ENCODE measurements at places on chromosomes 5 and 9.

GRCh38 chr5:60598424-60598823 lies 101.5 kb downstream of the DEPDC1B start:
- no peak for DNase-seq

DNA sequence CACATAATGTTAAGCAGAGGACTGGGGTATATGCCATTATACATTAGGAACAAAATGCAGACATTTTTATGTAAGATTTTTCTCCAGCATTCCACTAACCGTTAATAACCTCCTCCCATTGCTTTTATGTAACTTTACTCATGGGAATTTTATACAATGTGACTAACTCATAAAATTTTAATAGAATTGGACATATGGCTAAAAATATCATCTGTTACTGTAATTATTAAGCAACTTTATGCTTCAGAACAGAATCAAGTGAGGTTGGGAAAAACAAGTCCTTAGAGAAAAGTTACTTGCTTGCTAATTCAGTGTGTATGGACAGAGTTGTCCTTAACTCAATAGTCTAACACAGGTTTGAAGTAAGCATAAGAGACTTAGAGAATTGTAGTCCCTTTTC lies 54.8 kb upstream of the PCSK1 start:
- DNase-seq = no peak

DNA sequence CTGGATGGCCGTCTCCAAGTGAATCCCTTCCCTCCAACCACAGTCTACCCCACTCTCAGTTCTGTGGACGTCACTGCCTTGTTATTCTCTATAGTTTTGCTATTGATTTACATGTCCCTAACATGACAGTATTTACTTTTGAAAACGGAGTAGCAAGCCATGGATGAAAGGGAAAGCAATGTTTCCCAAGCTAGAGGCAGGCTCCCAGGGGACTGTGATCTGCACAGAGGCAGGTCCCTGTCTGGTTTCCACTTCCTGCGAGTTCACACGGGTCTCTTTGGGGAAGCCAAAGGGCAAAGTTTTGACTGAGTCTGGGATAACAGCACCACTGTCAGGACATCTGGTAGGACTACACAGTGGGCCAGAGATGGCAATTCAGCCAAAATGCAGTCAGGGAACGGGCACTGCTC lies 12.7 kb downstream of the C9orf153 start:
- DNase-seq = no peak

DNA sequence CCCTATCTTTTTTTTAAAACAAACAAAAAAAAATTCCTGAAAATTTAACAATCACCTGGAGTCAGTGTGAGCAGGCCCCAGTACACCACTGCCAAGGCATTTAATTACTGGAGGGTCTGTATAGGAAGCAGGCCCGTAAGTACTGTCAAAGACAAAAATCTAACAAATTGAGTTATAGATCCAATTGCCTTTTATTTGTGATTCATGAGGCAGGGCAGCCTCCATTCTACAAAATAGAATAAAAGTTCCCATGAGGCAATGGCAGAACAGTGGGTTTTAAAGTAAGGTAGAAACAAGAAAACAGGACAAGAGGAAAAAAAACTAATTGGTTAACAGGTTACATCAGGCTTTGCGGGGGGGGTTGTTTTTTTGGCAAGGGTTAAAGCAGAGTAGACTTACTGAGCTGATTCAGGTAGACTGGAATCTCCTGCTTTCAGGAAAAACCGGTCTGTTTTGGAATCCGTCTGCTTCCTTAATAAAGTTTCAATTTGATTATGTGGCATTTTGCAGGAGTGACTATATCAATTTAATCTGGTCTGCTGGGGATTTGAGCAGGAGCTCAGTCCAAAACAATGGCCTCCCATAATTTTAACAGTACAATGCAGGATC lies 48.9 kb downstream of the AUH start:
- no peak for DNase-seq

GRCh38 chr9:133880136-133880535 lies 112.0 kb downstream of the VAV2 start:
- DNase-seq = no peak

DNA sequence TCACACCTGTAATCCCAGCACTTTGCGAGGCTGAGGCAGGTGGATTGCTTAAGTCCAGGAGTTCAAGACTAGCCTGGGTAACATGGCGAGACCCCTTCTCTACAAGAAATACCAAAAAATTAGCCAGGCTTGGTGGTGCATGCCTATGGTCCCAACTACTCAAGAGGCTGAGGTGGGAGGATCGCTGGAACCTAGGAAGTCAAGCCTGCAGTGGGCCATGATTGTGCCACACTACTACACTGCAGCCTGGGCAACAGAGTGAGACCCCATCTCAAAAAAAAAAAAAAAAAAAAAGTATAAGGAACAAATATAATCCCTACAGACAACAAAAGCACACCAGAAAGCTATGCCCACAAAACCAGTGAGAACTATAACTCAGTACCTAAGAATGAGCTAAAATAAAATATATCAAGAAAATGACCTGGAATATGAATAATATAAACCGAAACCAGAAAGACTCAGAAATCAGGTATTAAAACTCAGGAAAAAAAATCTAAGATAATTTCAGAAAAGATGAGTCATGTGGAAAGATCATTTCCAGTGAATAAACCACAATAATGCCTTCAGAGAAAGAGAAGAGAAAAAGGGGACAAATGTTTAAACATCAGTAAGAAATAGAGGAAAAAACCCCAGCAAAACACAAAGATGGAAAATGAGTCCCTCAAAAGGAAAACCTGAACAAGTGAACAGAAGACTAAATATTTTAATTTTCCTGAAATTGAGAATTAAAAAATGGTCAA lies 57.4 kb downstream of the GOLPH3 start:
- DNase-seq = no peak

GRCh38 chr9:14987858-14988257 lies 77.6 kb upstream of the FREM1 start:
- DNase-seq = no peak

DNA sequence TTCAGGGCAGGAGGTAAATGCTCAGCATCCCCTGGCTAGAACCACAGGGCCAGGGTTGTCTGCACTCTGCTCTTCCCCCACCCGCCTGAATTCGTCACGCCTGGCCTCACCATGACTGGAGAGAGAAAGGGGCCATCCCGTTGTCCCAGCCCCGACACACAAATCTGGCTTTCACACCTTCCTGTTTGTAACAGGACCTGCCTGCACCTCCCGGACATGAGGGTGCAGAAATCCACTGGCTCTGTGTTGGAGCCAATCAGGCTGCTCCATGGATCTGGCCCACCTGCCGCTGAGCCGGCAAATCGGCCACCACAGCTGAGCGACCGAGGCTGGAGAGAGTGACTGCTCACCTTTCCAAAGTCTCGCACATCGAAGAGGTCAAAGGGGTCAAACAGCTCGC lies 53.4 kb downstream of the VAV2 start:
- DNase-seq = no peak

DNA sequence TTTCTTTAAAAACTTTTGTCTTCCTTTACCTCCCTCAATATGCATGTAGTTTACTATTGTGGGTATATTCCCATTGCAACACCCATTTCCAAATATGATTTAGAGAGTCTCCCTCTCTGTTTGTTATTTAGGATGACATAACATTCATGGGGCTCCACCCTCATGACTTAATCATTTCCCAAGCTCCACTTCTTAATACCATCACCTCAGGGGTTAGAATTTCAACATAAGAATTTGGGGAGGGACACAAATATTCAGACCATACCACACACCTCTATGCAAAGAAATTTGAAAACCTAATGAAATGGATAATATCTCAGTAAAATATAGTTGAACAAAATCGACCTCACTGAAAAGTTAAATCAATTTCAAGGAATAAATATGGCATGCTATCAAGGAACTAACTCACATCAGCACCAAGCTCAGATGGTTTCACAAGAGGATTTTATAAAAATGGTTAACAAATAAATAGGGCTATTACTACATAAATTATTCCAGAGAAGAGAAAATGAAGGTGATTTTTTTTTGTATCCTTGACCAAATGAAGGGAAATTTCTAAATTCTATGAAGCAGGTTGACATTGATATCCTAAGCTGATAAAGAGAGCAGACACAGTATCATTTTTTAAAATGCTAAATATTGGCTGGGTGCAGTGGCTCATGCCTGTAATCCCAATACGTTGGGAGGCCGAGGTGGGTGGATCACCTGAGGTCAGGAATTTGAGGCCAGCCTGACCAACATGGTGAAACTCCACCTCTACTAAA lies 20.2 kb upstream of the UBTD2 start:
- DNase-seq = no peak

DNA sequence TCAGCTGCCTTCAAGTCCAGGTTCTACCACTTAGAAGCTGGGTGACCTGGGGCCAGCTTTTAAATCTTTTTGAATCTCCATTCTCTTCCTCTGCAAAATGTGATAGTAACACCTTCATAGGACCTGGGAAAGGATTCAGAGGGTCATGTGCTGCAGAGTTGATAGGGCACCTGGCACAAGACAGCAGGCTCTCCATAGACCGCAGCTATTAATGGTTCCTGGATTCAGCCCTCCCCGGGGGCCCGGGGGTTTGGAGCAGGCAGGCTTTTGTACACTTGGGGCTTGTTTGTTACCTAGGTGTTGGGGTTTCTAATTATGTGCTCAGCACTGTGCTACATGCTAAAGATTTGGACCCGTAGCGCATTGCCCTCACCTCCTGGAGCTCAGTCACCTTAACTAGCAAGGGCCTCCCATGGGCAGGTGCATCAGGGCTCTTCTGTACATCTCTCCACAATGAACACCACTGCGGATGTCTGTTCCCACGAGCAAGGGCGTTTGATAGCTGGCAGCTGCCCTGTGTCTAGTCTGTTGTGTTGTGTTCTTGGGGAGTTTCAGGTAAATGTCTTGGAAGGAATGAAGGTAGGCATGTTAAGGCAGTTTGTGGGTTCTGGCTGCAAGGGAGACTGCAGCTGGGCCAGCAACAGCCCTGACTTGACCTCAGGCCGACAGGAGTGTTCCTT lies 12.1 kb downstream of the PRRC2B start:
- DNase-seq = no peak

- no peak for DNase-seq
These were observed 73.9 kb downstream of the RMI1 start for GRCh38 chr9:84054341-84055010.

DNA sequence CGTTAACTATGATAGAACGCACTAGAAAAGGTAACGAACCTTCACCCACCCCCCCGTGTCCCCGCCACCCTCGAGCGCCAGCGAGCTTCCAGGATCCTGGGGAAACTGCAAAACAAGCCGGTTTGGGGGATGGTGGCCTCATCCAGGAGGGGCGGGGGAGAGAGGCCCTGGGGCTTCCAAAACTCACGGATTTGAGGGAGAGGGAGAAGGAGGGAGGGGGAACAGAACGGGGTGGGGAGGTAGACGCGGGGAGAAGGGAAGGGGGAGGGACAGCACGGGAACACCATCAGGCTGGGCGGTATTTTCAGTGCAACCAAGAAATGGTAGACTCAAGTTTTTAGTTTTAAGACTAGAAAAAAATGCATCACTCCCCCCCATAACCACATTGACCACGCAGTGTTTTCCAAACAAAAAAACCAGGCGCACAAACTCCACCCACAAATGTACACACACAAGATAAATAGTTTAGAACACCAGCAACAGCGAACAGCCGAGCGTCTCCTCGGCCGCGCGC lies 1.4 kb downstream of the NRARP start:
- no peak for DNase-seq

GRCh38 chr5:75510836-75511434 lies 494 bp downstream of the CERT1 start:
- no peak for DNase-seq

GRCh38 chr9:99828417-99829176 lies 6.9 kb downstream of the NR4A3 start:
- DNase-seq = no peak

DNA sequence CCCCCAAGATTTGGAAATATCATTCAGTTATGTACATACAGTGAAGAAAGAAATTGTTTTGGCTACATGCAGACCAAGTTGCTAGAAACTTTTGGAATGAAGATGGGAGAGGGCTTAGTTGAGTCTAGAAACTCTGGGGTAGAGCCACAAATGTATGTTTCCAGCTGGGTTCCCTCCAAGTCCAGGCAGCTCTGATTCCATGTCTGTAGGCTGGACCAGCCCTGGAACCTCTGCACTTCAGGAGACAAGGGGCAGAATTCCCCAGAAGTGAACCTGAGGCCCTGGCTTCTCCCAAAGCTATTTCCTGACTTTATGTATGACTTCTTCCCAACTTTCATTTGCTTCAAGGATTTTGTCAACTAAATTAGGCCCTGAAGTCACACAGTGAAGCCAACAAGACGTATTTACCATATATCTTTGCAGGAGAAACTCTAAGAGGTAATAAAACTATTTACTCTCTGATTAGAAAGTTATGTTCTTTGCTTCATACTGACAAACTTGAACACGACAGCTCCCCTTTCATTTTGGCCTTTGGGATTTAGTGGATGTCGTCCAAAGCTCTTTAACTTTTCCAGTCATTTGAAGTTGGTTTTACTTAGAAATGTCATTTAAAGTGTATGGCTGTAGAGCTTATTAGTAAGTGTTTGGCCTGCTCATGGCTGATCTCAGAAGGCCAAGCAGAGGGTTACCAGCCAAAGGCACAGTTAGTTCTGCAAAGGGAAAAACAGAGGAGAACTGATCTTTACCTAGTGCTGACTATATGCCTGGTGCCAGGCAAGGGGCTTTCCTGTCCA lies 152.0 kb upstream of the SLC28A3 start:
- no peak for DNase-seq

- DNase-seq = no peak
These were observed 29.1 kb downstream of the KCNIP1 start for GRCh38 chr5:170532935-170533334.

DNA sequence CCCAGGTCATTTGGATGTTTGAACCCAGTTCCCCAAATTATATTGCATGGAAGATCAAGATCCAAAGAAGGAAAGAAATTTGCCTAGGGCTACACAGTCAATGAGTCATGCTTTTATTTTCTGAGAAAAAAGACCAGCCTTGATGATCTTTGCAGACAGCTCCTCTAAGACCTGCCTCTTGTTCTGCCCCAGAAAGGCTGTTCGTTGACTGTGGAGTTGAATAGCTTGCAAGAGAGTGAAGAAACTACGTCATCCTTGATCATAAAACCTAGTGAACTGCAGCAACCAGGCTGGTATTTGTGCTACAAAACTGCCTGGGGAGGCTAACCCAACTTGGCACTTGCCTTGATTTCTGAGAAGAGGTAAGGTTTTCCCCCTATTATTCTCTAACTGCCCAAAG lies 263.9 kb downstream of the PAPPA start:
- DNase-seq = no peak

GRCh38 chr9:69637817-69638200 lies 34.4 kb downstream of the APBA1 start:
- no peak for DNase-seq

DNA sequence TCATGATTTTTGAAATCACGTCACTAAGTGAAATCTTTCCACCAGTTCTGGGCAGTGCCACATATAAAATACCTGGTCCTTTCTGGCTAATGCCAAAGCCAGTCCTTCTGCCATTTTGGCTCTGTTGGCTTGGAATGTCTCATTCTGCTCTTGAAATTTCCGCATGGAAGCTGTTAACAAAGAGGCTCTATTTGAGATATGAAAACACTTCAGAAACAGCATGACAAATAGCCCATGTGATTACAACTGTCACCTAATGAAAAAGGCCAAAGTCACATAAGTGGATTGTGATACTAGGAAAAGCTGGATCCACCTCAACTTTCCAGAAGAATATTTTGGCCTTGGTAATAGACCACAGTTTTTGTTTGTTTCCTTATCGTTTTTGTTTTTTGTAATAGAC lies 12.8 kb downstream of the GOLGA1 start:
- no peak for DNase-seq
